ENCODE measurements at places on chromosomes 5 and 9.

GRCh38 chr5:139654871-139655491 lies 6.8 kb downstream of the CXXC5 start:
- no peak for DNase-seq

GRCh38 chr5:89900346-89900745 lies 509.2 kb downstream of the CETN3 start:
- DNase-seq = no peak

DNA sequence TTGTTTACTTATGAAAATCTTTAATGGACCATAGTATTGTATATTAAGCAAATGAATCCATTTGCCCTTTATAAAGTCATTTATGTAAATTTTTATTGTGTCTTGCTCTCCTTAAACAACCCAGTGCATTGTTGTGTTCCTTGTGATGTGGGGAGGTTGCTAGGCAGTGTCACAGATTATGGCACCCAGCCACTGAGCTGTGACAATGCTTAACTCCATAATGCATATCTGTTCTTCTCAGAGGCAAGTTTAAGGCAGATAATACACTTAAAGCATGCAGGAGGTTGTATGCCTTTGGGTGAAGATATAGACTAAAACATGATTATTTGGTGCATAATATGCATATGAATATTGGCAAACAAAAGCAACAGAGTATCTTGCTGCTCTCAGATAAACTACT lies 269.6 kb upstream of the RIOK2 start:
- DNase-seq = no peak

- no peak for DNase-seq
These were observed 159.3 kb upstream of the TLX3 start for GRCh38 chr5:171149772-171150171.

All from ecto neural progenitor cell (in vitro differentiated cells).